ENCODE measurements at places on chromosomes 16 and 17. TPM values are rescaled to one million over a fixed set of nuclear protein-coding genes. Genes with fewer than 3 reads are reported as not detected.

LITAFD gene
- not detected for total RNA-seq

ADAP2 gene
- total RNA-seq = not detected

SUPT6H gene
- 103 TPM for total RNA-seq

PLLP gene
- 1.5 TPM for total RNA-seq

OR3A2 gene
- total RNA-seq = not detected

OR1A1 gene
- not detected for total RNA-seq

FOXF1 gene
- total RNA-seq = not detected

MARCHF10 gene
- total RNA-seq = not detected

SMIM36 gene
- total RNA-seq = not detected

C16orf54 gene
- total RNA-seq = not detected

KAT2A gene
- 28.6 TPM for total RNA-seq

CHD9 gene
- 76.8 TPM for total RNA-seq

RBFOX1 gene
- 1.8 TPM for total RNA-seq

FBXW10 gene
- total RNA-seq = not detected

TK1 gene
- 136 TPM for total RNA-seq

MXRA7 gene
- 61.5 TPM for total RNA-seq

GALK1 gene
- total RNA-seq = 29.7 TPM

CDRT15 gene
- total RNA-seq = not detected

HID1 gene
- total RNA-seq = 1.2 TPM

EVPLL gene
- not detected for total RNA-seq

PMP22 gene
- not detected for total RNA-seq

CLDN7 gene
- not detected for total RNA-seq

KRT28 gene
- not detected for total RNA-seq

WSCD1 gene
- 0.28 TPM for total RNA-seq

ADAD2 gene
- total RNA-seq = not detected

KRTAP9-4 gene
- total RNA-seq = not detected

CWC25 gene
- total RNA-seq = 14.1 TPM

NPB gene
- total RNA-seq = 0.75 TPM

ZNF747 gene
- total RNA-seq = 12.7 TPM

CACNG4 gene
- 9.7 TPM for total RNA-seq

CDH13 gene
- 2.1 TPM for total RNA-seq

MYADML2 gene
- not detected for total RNA-seq

B9D1 gene
- 37.0 TPM for total RNA-seq

SLC35G6 gene
- total RNA-seq = not detected

ZNF207 gene
- 178 TPM for total RNA-seq

CFAP97D1 gene
- not detected for total RNA-seq

FGF11 gene
- 18.2 TPM for total RNA-seq

TPSD1 gene
- total RNA-seq = 1.7 TPM

SPSB3 gene
- 20.8 TPM for total RNA-seq

PSMC3IP gene
- 30.9 TPM for total RNA-seq

TBX21 gene
- not detected for total RNA-seq

SSTR5 gene
- total RNA-seq = not detected

GINS3 gene
- total RNA-seq = 22.2 TPM

MYH2 gene
- 1.9 TPM for total RNA-seq

TNP2 gene
- not detected for total RNA-seq

PIMREG gene
- 107 TPM for total RNA-seq

KIF2B gene
- total RNA-seq = not detected

TEX14 gene
- total RNA-seq = 0.50 TPM

HSD3B7 gene
- total RNA-seq = 0.85 TPM

ZNF598 gene
- 68.0 TPM for total RNA-seq

MPV17L gene
- 6.3 TPM for total RNA-seq

ANKRD40 gene
- total RNA-seq = 54.2 TPM
